Regular cardiac myocyte (primary cell): ENCODE measurements at places on chromosomes 7 and 10. TPM values are rescaled to one million over a fixed set of nuclear protein-coding genes. Genes with fewer than 3 reads are reported as not detected.

MMP21 gene
- total RNA-seq: 0.28 TPM in 1 of 2 replicates, not detected in the other

ITGA8 gene
- 16.9 and 84.6 TPM in 2 replicates for total RNA-seq

HTRA1 gene
- 82.4 and 232 TPM in 2 replicates for total RNA-seq

ITIH2 gene
- not detected in 2 replicates for total RNA-seq

AMZ1 gene
- under 0.01 and 1.4 TPM in 2 replicates for total RNA-seq

UCMA gene
- total RNA-seq: not detected in 2 replicates

OR2A12 gene
- total RNA-seq: not detected in 2 replicates

CRPPA gene
- 2.0 and 2.5 TPM in 2 replicates for total RNA-seq

HOXA3 gene
- total RNA-seq: under 0.01 TPM in 1 of 2 replicates, not detected in the other

GHITM gene
- 191 and 207 TPM in 2 replicates for total RNA-seq
